ENCODE measurements at places on chromosomes 3 and 15.

DNA sequence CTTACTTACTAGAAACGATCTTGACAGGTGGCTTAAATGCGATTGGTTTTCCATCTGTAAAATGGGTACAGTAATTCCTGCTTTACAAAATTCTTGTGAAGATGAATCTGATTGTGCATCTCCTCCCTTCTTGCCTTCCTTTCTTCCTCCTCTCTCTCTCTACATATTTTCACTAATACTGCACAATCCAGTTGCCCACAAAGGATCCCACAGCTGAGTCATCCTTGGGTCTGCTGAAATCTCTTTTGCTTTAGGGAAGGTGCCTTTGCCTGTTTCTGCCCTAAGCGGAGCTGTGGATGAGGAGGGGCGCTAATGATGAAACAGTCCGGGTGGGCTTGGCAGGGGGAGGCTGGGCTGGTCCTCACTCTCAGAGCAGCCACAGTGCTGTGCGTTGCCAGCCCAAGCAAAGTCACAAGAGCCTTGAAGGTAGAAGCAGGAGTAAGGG, 46.1 kb downstream of the AMOTL2 start:
- no peak for DNase-seq

DNA sequence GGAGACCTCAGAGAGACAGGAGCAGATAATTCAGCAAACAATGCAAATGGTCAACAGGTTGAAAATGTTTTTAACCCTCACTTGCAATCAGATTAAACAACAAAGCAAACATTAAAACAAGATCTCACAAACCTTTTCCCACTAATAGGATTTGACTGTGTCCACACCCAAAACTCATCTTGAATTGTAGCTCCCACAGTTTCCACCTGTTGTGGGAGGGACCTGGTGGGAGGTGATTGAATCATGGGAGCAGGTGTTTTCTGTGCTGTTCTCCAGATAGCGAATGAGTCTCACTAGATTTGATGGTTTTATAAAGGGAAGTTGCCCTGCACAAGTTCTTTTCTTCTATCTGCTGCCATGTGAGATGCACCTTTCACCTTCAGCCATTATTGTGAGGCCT, 1.3 kb upstream of the LYSMD4 start:
- DNase-seq: no peak

DNA sequence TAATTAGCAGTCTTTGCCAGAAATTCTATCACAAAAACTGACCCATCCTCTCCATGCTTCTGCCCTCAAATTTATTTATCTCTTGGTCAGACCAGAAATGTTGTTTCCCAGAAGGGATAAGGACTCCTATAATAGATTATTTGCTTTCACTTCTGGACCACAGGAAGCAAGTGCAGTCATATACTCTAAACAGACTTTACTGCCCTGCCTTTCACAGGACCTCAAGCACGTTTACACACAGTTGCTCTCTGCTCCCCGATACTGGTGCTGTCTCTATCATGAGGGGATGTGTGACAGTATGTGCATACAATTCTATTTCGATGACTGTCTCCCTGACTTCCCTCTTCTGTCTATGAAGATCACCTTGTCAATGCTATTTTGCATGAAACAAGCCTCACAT, 205.5 kb upstream of the TGFBR2 start:
- DNase-seq: no peak

DNA sequence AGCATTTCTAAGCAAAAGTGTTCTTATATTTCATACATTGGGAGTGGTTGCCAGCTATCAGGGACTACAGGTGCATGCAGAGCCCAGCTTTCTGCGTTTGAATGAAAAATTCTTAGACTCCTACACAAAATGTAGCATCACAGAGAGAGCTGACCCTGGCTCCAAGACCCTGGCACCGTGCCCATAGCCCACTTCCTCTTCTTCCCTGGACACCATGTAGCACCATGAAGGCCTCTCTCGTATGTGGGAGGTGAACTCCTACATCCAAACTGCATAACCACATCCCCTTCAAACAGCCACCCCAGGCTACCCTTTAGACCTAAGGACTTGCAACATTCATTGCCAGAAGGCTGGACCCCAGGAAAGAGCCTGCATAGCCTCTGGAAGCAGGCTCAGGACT, 35.8 kb upstream of the ATOSA start:
- DNase-seq: no peak

DNA sequence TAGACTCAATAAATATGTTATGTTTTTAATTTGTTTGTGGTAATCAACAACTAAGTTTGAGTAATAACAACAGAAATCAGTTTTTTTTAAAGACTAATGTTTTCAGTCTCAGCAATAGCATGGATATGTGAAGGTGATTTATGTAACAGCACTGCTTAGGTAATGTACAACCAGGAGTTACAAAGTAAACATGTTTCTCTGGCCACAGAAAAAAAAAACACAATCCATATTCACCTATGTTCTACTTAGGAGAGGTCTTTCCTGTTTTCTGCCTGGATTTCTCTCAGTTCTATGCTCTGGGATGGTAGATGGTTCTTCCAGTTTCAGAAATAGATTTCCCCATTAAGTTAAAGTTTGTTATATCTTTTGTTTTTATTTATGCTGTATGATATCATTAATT, 579.4 kb downstream of the SI start:
- no peak for DNase-seq

GRCh38 chr3:125358923-125359322, 16.2 kb downstream of the ZNF148 start:
- no peak for DNase-seq

- DNase-seq: peak; percentile 77
Observed at GRCh38 chr15:45573961-45574629, 13.1 kb upstream of the BLOC1S6 start.

DNA sequence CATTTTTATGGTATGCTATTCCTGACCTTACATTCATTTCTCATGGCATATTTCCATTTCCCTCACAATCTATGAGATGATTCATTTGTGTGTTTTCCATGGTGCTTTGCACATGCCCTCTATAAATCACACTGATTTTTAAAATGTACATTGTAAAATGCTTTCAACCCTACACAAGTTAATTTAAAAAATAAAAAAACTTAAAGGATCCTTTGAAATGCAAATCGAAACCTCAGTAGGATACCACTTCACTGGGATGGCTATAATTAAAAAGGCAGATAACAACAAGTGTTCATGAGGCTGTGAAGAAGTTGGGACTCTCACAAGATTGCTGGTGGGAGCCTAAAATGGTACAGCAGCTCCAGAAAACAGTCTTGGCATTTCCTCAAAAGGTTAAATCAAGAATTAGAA, 83.5 kb downstream of the FMN1 start:
- DNase-seq: no peak

- DNase-seq: no peak
Observed at GRCh38 chr15:35019404-35020327, 31.6 kb upstream of the ZNF770 start.

- no peak for DNase-seq
Observed at GRCh38 chr3:154926721-154927120, 153.4 kb upstream of the MME start.

DNA sequence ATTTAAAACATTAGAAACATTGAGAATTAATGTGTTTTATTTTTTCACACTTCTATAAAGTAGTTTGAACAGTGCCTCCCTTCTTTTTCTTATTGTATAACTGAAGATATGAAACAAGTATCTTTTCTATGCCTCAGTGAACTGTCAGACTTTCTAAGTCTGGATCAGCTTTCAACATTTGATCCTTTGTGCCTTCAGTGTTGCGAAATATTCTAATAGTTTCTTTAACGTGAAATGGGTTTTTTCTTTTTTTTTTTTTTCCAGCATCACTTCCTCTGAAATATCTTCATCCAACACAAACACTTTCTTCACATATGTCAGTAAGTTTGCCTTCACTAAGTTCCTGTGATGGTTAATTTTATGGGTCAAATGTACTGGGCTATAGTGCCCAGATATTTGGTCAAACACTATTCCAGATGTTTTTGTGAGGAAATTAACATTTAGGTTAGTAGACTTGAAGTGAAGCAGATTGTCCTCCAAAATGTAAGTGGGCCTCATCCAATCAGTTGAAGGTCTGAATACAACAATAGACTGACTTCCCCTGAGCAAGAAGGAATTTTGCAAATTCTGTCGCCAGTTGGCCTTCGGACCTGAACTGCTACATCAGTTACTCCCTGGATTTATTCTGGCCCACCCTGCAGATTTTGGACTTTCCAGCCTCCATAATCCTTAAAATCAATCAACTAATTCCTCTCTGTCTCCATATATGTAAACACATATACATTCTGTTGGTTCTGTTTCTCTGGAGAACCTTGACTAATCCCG, 6.4 kb upstream of the CPOX start:
- DNase-seq: no peak

GRCh38 chr3:171092467-171092911, 66.0 kb upstream of the SLC2A2 start:
- DNase-seq: no peak

DNA sequence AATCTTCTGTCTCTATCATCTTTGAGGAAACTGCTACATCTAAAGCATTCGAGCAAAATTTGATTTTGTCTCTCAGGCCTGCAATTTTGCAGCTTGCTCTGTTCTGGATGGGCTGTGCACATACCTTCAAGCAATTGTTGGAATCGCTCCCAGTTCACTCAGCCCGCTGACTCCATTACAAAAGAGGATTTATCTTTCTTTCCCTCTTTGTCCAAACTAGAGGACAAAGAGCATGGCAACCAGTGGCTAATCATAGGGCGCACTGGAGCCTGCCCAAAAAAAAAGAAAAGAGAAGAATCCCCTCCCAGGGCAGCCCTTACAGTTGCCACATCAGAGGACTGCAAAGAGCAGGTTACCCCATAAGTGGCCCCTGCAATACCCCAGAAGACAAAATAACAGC, 49.0 kb upstream of the DUT start:
- DNase-seq: no peak

DNA sequence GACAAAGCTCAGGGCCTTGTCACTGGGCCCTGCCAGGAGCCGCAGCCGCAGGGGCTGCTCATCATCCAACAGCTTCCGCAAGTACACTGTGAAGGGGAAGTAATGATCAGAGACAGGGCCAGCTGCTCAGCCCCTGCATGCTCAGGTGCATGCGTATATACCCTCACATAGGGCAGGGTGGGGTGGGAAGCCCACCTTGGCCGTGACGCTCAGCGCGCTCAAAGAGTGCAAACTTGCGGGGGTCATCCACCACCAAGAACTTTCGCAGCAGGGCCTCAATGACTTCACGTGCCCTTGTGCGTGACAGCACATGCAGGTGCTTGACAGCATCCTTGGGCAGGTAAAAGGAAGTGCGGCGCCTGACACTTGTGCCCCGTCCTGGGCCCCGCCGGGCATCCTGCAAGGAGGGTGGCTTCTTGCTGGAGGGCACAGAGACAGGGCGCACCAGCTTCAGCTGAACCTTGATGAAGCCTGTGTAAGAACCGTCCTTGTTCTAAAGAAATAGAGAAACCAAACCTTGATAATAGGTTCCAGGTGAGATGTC, 3.4 kb upstream of the TUSC2 start:
- DNase-seq: no peak

All from mesothelial cell of epicardium (in vitro differentiated cells).